ENCODE measurements at places on chromosomes 11 and 22. TPM values are rescaled to one million over a fixed set of nuclear protein-coding genes. Genes with fewer than 3 reads are reported as not detected.

GRCh38 chr11:75161506-75162095 lies 10.7 kb downstream of the SLCO2B1 start:
- H3K27me3 ChIP-seq, result peaks cover 29% of the 10 kb centered on the region
- no peaks in the 10 kb centered on the region for H3K36me3 ChIP-seq
- DNase-seq, result no peak
- no peaks in the 10 kb centered on the region for H3K4me1 ChIP-seq
- H3K4me3 ChIP-seq, result no peak overlapping the region

DNA sequence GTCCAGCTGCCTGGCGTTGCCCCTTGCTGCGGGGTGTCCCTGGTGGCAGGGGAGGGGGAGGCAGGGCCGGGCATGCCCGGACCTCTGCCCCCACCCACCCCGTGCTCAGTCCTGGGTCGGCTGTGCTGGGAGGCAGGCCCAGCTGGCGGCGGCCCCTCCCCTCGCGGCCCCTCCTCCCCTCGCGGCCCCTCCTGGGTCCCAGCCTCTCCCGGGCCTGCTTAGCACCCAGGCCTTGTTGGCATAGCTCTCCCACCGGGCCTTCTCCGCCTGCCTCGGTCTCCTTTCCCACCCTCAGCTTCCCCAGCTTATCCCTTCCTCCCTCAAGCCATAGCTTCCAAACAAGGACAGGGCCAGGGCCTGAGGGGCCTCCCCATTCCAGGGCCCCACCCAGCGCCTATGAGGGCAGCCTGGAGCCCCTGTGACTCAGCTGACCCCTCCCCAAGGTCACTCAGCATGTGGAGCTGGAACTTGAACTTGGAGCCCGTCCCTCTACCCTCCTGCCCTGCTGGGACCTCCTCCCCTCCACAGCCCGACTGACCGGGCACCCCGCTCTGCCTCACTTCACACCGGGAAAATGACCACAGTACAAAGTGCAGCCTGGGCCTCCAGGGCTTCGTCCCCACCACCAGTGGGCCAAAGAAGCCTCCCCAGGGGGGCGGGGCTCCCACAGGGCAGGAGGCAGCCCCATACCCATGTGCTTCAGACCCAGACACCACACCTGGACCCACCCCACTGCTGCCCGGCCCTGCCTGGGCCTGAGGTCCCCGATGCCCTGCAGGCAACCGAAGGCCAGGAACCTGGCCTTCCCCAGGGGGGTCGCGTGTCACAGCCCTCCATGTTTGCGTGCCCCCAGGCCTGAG lies 1.2 kb downstream of the EPS8L2 start:
- peaks cover 25% of the 10 kb centered on the region for H3K4me1 ChIP-seq
- peak overlapping the region; percentile 91 for H3K27ac ChIP-seq
- H3K4me3 ChIP-seq, result peak overlapping the region; percentile 86
- peak; percentile 53 for DNase-seq
- no peaks in the 10 kb centered on the region for H3K27me3 ChIP-seq

DNA sequence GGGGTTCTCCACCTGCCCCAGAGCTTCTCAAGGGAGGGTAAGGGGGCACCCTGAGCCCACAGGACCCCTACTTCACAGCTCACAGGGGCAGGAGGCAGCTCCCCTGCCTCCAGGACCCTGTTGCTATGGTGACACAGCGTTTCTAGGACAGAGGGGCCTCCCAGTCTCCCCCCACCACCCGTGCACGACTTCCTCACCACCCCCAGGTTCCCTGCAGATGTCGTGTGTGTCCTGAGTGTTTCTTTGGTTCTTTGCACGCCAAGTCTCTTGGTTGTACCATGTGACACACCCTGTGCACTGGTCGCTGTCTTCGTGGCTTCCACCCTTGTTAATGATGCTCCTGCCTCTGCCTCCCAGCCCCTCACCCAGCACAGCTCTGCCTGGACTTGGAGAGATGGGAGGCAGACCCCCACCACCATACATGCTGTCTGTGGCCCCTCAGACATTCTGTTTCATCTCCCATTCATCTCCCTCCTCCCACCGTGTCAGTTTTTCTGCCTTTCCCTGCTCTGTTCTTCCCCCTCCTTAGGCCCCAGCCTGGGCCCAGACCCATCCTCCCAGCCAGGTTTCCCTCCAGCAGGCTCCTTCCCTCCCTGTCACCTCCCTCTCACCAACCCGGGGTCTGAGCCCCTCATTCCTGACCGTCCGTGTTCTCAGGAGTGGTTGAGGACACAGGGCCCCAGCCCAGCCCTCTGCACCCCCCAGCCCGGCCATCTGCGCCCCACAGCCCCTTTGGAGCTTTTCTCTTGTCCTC lies 24.5 kb upstream of the RAB1B start:
- no peaks in the 10 kb centered on the region for H3K4me1 ChIP-seq
- no peak overlapping the region for H3K4me3 ChIP-seq
- no peak overlapping the region for H3K27ac ChIP-seq
- H3K27me3 ChIP-seq, result no peaks in the 10 kb centered on the region
- peaks cover 38% of the 10 kb centered on the region for H3K36me3 ChIP-seq

The NCAM1 gene
- 0.39 TPM for total RNA-seq

All from MCF 10A (cell line).